Aorta (tissue), 5 donors: ENCODE measurements at places on chromosomes 6 and 20. TPM values are rescaled to one million over a fixed set of nuclear protein-coding genes. Genes with fewer than 3 reads are reported as not detected.
A peak's percentile ranks its signal among the peaks of the same experiment; 100 is the strongest.

The HLA-DPA1 gene
- 18.6 TPM for polyA plus RNA-seq

DNA sequence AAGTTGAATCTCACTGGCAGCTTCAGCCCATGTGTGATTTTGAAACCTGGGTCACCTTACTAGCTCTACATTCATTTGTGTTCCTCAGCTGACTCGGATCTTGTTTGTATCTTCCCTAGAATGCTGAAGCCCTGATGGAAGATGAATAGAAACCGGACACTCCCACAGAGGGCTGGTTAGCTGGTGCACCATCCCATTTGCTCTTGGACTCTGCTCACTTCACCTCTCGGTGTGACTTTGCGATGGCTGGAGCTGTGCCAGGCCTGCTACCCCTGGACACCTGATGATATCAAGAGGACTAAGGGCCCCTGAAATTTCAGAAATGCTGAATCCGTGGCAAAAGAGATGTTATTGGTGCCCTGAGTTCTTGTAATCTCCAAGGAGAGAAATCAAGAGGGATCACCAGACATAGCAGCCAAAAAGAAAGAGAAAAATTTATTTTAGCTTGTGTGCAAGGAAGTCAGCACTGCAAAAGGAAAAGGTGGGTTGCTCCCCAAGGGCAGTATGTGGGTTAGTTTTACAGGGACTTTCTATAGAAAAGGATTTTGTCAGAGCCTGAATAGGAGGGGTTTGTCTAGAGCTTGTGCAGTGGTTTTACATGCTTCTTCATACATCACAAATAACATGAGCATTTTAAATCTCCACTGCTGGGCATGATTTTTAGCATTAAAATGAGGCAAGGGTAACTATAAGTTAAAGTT lies 426.3 kb upstream of the NOX3 start:
- no peak overlapping the region for H3K27ac ChIP-seq
- no peak for DNase-seq
- no peaks in the 10 kb centered on the region for H3K4me1 ChIP-seq

The MBOAT1 gene
- polyA plus RNA-seq = 3.5 TPM

GRCh38 chr6:148491638-148492251 lies 149.1 kb downstream of the SASH1 start:
- H3K4me3 ChIP-seq = no peak overlapping the region
- no peaks in the 10 kb centered on the region for H3K27me3 ChIP-seq
- no peak for DNase-seq
- peaks cover 3% of the 10 kb centered on the region for H3K4me1 ChIP-seq

- H3K4me3 ChIP-seq = no peak overlapping the region
- H3K27me3 ChIP-seq = no peaks in the 10 kb centered on the region
- no peak overlapping the region for H3K27ac ChIP-seq
Measured at GRCh38 chr20:2114990-2115681, 13.5 kb downstream of the STK35 start.

DNA sequence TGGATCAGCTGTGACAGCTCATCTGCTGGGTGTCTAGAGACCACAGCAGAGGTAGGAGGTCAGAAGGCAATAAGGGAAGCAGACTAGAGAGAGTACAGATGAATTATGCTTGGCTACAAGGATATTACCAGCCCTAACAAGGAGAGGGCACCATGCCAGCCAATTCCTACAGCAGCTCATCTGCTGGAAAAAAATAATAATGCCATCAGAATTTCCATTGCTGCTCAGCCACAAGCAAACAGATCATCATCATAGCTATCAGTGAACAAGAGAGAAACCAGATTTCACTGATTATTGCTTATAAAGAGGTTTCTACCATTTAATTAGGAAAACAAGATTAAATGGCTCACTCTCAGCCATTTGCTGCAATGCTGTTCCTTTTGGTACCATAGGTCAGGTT lies 66.5 kb downstream of the PSMG4 start:
- H3K27me3 ChIP-seq = no peaks in the 10 kb centered on the region
- no peaks in the 10 kb centered on the region for H3K36me3 ChIP-seq
- no peak overlapping the region for H3K27ac ChIP-seq
- no peak overlapping the region for H3K4me3 ChIP-seq
- DNase-seq = no peak

DNA sequence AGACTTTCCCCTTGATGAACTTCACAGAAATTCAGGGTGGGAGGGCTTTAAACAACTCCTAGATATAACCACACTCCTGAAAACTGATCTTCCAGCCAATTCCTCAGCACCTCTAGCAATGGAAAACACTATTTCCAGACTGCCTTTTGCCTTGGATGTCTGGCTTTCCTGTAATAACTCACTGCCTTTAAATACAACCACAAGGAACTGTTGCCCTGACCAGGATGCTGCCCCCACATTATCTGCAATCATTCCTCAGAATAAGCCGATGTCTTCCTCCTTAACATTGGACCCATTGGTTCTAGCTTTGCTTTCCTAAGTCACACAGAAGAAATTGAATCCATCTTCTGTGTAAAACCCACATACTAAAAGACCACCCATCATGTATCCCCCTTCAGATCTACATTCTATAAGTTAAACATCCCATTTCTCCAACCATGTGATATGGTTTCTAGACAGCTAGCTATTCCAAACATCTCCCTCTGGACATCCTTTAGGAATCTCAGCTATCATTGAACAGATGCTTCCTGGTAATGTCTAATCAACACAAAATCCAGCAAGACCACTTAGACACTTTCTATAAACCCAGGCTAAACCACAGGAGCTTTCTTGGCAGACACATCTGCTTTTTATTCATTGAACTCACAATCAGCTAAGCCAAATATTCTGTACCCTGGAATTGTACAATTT lies 95.9 kb upstream of the KCNQ5 start:
- H3K4me3 ChIP-seq = no peak overlapping the region
- H3K27me3 ChIP-seq = no peaks in the 10 kb centered on the region
- H3K36me3 ChIP-seq = no peaks in the 10 kb centered on the region
- no peak overlapping the region for H3K27ac ChIP-seq
- no peak for DNase-seq

DNA sequence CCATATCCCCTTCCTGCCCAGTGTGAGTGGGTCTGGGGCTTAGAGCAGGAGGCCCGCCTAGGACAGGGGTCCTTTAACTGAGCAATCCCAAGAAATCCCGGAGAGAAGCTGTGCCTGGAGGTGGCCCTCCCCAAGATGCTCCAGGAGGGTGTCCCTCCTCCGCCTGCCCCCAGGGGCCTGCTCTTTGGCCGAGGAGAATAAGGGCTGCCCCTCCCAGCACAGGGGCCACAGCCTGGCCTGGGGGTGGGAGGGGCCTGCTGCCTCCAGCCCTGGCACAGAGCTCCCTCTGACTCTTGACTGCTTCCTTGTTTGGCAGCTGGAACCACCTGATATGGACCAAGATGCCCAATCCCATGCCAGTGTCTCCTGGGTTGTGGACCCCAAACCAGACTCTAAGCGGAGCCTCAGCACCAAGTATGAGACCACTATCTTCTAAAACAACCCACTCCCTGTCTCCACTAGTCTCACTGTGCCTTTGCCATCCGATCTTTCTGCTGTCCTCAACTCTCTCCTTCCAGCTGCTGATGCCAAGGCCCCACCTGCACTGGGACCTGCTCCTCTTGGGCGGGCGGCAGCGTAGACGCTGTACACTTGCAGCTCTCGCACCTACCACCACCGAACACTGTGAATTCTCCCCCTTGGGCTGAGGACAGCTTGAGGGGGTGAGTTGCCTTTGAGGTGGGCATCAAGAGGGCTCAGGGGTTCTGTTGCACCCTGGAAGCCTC lies 54.3 kb downstream of the TCP11 start:
- no peaks in the 10 kb centered on the region for H3K4me1 ChIP-seq
- H3K4me3 ChIP-seq = no peak overlapping the region
- no peaks in the 10 kb centered on the region for H3K36me3 ChIP-seq
- no peak for DNase-seq
- no peaks in the 10 kb centered on the region for H3K27me3 ChIP-seq

The GOPC gene
- polyA plus RNA-seq = 10.5 TPM

DNA sequence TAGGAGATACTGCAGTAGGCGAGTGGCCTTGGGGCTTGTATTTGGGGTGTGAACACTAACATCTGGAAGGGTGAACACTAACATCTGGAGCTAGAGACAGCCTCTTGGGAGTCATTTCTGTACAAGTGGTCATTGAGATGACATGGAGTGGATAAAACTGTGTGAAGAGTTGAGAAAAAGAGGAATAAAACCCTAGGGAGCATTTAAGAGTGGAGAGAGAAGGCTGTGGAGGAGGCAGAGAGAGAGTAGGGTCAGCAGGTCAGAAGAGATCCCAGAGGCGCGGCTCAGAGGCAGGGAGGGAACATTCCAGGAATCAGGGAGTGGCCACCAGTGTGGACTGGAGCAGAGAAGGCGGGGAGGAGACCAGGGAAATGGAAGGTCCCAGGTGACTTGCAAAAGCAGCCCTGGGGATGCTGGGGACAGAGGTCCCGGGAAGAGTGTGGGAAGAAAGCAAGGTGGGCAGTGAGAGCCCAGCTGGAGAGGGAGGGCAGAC lies 202.0 kb upstream of the RNF24 start:
- no peak for DNase-seq
- H3K4me3 ChIP-seq = no peak overlapping the region
- no peaks in the 10 kb centered on the region for H3K4me1 ChIP-seq
- H3K27me3 ChIP-seq = no peaks in the 10 kb centered on the region
- no peaks in the 10 kb centered on the region for H3K36me3 ChIP-seq
- no peak overlapping the region for H3K27ac ChIP-seq

DNA sequence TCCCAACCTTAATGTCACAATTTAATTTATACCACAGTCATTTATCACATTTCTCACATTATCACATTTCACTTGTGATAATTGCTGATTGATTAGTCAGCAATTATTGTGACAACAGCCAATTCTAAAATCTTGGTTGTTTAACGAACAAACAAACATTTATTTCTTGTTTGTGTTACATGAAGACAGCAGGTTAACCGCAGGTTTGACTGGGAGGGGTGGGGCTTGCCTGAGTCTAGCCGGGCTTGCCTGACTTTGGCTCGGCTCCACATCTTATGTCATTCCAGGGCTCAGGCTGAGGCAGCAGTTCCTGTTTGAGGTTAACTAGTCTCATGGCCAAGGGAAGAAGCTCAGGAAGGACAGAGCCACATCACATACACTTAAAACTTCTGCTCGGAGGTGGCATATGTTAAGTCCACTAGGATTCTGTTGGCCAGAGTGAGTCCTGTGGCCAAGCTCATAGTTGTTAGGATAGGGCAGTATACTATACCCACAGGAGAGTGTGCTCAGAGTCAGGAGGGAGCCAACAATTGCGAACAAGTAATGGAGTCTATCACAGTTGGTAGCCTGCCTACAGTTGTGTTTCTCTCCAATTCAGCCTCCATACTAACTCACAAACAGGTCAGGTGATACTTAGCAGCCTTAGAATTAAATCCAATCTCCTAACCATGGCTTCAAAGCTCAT lies 90.0 kb upstream of the IFNGR1 start:
- H3K4me1 ChIP-seq = no peaks in the 10 kb centered on the region
- H3K27ac ChIP-seq = no peak overlapping the region
- no peak overlapping the region for H3K4me3 ChIP-seq
- peak; percentile 79 for DNase-seq
- H3K36me3 ChIP-seq = no peaks in the 10 kb centered on the region

DNA sequence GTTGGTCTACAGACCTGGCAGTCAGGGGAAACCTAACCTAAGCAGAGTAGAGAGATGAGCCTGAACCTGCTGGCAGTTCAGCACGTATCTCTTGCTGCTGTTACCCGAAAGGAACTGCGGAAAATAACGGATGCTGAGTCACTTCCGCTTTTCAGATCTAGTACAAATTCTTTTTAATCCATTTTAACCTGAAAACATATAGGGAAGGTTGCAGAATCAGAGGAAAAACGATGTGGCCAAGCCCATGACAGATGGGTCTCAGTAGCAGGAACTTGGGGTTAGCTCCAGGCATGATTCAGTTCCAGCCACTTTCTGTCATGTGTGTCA lies 351.9 kb upstream of the PRND start:
- H3K27me3 ChIP-seq = no peaks in the 10 kb centered on the region
- no peaks in the 10 kb centered on the region for H3K36me3 ChIP-seq
- DNase-seq = no peak
- H3K27ac ChIP-seq = no peak overlapping the region

GRCh38 chr6:150908901-150909300 lies 43.4 kb downstream of the MTHFD1L start:
- H3K27ac ChIP-seq = no peak overlapping the region
- H3K4me3 ChIP-seq = no peak overlapping the region
- H3K36me3 ChIP-seq = no peaks in the 10 kb centered on the region
- no peaks in the 10 kb centered on the region for H3K27me3 ChIP-seq
- DNase-seq = no peak
- H3K4me1 ChIP-seq = no peaks in the 10 kb centered on the region

The EPPIN gene
- not detected for polyA plus RNA-seq

The RARS2 gene
- 26.3 TPM for polyA plus RNA-seq
